MCF 10A (cell line): ENCODE measurements at places on chromosomes 16 and 17.
A peak's percentile ranks its signal among the peaks of the same experiment; 100 is the strongest.

GRCh38 chr17:2158396-2158780 lies 103.5 kb downstream of the HIC1 start:
- DNase-seq: no peak

GRCh38 chr16:12062343-12063003 lies 85.9 kb downstream of the SNX29 start:
- peak; percentile 93 for DNase-seq

DNA sequence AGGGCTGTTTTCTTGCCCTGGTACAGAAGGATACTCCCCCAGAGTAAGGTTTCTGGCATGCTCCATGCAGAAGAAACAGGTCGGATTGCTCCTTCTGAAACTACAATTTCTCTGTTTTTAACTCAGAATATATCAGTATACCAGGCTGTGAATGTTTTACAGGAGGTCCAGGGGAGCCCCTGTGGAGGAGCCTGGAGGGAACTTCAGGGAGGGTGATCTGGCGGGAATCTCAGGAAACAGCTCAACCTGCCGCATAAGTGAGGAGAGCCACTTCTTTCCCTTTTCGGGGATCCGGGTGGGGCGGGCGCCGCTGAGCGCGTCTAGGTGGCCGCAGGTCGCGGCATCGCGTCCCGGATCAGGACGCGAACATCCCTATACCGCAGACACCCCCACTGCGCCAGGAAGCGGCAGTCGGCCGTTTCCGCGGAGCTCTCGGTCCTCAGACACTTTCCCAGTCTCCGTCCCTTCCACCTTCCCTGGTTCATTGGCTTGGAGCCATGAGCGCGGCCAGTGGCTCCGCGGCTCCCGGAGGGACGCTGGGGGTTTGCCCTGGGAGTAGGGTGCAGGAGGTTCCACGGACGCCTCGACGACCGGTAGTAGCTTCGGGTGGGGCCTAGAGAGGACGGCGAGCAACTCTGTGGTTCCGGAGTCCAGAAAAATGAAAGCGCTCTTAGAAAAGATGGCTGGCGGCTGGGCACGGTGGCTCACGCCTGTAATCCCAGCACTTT lies 3.1 kb upstream of the ZNF764 start:
- DNase-seq: no peak

DNA sequence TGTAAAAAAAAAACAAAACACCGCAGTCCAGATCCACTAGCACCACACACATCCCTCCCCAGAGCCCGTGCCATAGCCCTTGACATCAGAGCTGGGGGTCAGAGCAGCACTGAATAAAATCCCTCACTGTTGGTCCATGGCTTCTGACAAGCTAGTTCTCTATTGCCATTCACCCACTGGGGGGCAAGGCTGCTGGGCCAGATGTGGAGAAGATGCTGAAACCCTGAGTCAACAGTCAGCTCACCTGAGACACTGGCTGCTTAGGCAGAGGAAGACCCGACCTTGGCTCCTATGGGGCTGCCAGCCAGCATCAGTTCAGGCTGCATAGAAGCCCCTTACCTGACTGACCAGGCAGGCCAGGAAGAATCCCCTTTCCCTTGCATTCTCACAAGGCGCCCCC lies 228.2 kb downstream of the SOX9 start:
- DNase-seq: no peak

GRCh38 chr17:82863941-82864712 lies 24.3 kb upstream of the ZNF750 start:
- peak; percentile 58 for DNase-seq

DNA sequence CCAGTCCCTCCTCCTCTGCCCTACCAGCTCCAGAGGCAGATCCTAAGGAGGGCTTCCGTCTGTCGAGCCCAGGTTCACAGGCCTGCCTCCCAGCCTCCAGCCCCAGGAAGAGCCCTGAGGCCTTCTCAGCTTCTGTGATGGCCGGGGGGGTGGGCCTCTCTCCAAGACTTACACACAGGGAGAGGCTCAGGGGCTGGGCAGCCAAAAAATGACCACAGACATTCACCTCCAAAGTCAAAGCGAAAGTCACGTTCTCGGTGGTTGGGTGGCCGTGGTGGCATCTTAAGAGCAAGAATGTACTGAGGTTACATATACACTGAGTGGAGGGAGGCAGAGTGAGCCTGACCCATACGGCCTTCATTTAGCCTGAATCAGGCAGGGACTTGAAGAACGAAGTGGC lies 119.1 kb downstream of the CCDC182 start:
- no peak for DNase-seq

- DNase-seq: no peak
Measured at GRCh38 chr16:23148166-23148512, 1.1 kb downstream of the USP31 start.

DNA sequence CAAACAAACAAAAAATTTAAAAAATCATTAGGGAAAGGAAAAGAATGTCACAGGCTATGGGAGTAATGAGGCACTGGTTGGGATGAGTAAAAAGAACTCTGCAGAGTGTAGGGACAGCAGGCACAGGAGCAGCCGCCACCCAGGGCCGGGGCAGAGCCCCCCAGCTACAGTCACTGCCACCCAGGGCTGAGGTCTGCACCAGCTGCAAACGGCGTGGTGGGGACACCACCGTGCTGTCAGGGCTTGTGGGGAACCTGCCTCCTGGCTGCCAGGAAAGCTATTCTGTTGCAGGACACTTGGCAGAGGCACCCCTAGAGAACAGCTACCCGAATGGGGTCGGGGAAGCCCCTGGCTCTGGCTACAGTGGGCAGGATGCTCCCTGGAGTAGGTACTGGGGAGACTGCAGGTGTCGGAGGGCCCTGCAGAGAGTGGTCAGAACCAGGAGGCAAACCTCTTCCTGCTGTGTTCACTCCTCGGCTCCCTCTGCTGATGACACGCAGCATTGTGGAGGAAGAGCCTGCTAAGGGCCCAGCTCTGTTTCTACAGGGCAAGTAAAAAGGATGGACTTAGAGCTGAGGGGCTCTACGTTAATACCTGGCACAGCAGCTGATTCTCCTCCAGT lies 32.3 kb upstream of the CAPN15 start:
- DNase-seq: peak; percentile 51

GRCh38 chr17:50275279-50275678 lies 1.0 kb downstream of the TMEM92 start:
- no peak for DNase-seq

DNA sequence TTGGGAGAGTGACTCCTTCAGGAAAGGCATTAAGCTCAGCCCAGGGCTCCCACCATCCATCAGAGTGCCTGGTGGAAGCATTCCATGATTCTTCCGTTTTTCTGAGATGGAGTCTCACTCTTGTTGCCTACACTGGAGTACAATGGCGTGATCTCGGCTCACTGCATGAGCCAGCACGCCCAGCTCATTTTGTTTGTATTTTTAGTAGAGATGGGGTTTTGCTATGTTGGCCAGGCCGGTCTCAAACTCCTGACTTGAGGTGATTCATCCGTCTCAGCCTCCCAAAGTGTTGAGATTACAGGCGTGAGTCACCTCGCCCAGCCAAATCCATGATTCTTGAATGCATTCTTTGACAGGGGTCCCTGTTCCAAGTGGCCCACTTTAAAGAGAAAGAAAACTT lies 23.1 kb downstream of the MIS12 start:
- DNase-seq: peak; percentile 16

GRCh38 chr17:49914664-49915063 lies 54.3 kb upstream of the DLX4 start:
- no peak for DNase-seq

GRCh38 chr17:77884019-77884418 lies 74.5 kb upstream of the TNRC6C start:
- no peak for DNase-seq

- no peak for DNase-seq
Measured at GRCh38 chr17:4666296-4666695, 24.8 kb upstream of the ALOX15 start.
